ENCODE measurements at places on chromosomes 16 and 17. TPM values are rescaled to one million over a fixed set of nuclear protein-coding genes. Genes with fewer than 3 reads are reported as not detected.
A peak's percentile ranks its signal among the peaks of the same experiment; 100 is the strongest.

The HEATR9 gene
- total RNA-seq, result not detected

GRCh38 chr17:17063546-17064122 is 21.4 kb downstream of the MPRIP start:
- DNase-seq, result peak; percentile 78

GRCh38 chr17:82332669-82333278 is 792 bp downstream of the SECTM1 start:
- peak; percentile 90 for DNase-seq

DNA sequence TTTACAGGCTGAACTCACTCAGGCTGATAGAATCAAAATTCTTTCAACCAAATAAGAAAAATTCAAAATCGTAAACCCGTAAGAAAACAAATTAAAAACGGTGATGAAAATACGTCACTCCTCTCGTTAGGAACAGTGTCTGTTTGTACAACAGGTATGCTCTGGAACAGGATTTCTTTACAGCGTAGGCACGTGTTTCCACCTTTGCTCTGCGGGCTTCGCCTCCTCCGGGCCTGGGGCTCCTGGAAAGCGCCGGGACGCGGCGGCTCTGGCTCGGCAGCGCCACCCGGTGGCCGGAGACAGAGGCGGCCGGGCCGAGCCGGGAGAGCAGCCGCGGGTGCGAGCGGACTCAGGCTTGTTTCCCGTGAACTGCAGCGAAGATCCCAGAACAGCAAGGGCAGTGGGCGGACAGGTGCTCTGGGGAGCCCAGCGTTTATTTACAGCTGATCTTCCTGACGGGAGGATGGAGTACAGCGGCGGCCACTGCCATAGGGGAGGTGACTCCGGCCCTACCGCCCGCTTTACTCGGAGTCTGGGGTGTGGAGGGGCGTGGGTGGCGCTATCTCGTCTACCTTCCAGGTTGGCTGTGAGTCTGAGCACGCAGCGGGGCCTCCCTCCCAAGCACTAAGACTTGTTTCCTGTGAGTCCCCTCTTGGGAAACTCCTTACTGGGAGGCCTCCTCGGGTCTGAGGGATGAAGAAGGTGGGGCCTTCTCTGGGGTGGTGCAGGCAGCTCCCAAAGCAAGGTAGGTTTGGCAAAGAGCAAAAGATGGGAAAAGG is 40.5 kb upstream of the ATP2A3 start:
- DNase-seq, result peak; percentile 84

DNA sequence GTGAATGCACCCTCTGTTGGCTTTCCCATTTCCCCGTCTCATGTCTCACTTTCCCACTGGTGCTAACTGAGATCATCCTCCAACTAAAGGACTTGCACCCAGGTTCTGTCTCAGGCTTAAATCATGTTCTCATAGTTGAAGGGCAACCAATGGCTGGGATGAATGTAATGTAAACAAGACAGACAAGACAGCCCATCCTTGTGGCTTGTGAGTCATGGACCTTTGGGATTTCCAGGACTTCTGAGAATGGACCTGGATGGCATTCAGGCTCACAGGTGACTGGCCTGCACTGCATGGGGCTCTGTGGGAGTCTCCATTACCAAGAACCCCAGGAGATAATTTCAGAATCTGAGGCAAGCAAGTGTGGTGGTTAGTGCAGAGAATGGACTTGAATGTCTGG is 347.5 kb downstream of the HAPSTR1 start:
- no peak for DNase-seq

- no peak for DNase-seq
Observed at GRCh38 chr17:62652251-62653001, 25.0 kb downstream of the MRC2 start.

- no peak for DNase-seq
Observed at GRCh38 chr17:9181640-9182039, 160.3 kb downstream of the NTN1 start.

Measured in cardiac septum (tissue), 1 donor.